ENCODE measurements at places on chromosomes 2 and 18.

- DNase-seq = no peak
These were observed 25.6 kb downstream of the MRPL33 start for GRCh38 chr2:27796791-27797765.

DNA sequence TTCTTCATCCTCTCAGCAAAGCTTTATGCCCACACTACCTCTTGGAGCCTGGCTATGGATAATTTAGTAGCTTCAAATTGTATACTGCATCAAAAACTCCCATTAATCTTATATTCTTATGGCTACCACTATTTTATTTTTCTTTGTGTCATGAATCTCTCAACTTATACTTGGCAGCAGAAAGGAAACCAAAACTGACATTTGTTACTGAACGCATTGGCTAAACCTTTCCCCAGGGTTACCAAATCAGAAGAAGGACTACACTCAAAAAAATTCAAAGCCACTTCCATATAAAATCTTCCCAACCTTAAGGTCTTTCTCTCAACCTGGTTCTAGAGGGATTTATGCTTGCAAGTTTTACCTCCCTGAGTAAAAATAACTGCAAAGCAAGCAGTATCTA is 97.0 kb upstream of the REG3G start:
- no peak for DNase-seq

- no peak for DNase-seq
These were observed 122.4 kb downstream of the NFATC1 start for GRCh38 chr18:79518028-79518682.

- no peak for DNase-seq
These were observed 16.1 kb downstream of the CEBPZ start for GRCh38 chr2:37215250-37215649.

DNA sequence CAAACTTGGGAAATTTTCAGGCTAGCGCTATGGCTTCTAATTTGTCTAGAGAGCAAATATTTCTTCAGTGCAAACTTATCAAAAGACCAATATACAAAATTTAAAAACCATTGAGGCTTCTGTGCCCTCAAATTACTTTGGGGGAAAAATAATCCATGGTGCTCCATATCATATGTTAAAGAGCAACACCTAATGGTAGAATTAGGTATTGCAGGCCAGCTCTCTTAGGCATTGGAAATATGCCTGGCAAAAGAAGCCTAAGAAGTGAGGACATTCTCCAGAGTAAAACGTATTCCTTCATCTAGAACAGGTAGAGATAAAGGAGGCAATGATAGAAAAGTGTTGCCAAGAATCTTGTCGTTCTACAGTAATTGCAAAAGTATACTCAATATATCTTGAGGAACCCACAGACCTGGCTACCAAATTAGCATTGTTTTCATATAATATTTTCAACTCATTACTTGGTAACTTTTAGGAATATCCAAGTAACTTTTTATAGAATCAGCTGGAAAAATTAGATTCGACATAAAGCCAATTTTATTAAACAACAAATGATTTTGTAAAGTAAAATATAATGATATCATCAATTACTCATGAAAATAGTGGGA is 401.1 kb downstream of the BCL11A start:
- peak; percentile 54 for DNase-seq

DNA sequence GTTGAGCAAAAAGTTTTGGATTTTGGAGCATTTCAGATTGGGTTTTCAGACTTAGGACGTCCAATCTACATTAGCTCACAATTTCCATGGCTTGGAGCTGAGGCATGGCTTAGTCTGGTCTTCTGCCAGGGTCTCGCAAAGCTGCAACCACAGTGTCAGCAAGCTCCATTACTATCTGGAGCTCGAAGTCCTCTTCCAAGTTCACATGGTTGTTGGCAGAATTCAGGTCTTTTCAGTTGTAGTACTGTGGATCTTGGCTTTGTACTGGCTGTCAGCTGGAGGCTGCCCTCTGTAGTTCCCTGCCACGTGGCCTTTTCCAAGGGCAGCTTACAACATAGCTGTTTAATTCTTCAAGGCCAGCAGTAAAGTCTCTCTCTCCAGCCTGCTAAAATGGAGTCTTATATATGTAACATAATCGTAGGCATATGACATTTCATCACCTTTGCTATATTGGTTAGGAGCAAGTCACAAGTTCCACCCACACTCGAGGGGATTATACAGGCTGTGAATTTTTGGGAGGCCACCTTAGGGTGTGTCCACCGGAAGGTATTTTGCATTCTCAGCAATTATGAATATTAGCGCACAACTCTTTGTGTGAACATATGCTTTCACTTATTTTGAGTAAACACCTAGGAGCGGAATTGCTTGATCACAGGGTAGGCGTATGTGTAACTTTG is 41.5 kb upstream of the EPC2 start:
- no peak for DNase-seq

GRCh38 chr2:39567507-39567906 is 98.2 kb upstream of the TMEM178A start:
- DNase-seq = no peak

- DNase-seq = no peak
These were observed 161.2 kb upstream of the MAP3K20 start for GRCh38 chr2:172914341-172915008.

GRCh38 chr2:176097820-176098365 is 1.7 kb upstream of the HOXD12 start:
- no peak for DNase-seq

GRCh38 chr2:86035376-86035882 is 70.3 kb downstream of the POLR1A start:
- DNase-seq = no peak

DNA sequence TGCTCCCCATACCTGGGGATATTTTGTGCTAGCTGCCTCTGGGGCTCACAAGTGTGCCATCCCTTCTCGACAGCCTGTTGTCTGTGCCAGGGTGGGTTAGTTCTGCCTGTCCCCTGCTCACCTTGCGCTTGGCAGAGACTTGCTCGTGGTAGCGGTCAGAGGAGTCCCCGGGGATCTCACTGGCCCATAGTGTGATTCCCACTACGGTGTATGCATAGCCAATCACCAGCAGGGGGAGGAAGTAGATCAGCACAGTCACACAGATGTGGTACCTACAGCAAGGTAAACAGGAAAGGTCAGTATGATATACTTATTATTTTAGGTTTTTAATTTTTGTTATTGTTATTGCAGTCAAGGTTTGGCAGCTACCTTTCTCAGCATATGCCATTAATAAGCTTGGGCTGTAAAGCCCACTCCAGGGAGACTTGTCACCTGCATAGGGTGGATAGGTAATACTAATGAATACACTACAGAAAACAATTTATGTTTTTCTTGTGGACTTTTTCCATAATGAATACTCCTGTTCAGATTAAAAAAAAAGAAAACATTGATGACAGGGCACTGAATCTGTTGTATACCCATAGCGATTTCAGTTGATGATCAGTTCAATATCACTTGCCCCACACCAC is 95.2 kb downstream of the POLE4 start:
- peak; percentile 13 for DNase-seq

- no peak for DNase-seq
These were observed 2.0 kb downstream of the ANKAR start for GRCh38 chr2:189676471-189676870.

GRCh38 chr2:187698374-187699110 is 144.3 kb upstream of the TFPI start:
- no peak for DNase-seq

- DNase-seq = no peak
These were observed 752.2 kb downstream of the DPP10 start for GRCh38 chr2:115194623-115195022.

GRCh38 chr2:47002480-47003381 is 87.1 kb upstream of the MCFD2 start:
- DNase-seq = no peak

DNA sequence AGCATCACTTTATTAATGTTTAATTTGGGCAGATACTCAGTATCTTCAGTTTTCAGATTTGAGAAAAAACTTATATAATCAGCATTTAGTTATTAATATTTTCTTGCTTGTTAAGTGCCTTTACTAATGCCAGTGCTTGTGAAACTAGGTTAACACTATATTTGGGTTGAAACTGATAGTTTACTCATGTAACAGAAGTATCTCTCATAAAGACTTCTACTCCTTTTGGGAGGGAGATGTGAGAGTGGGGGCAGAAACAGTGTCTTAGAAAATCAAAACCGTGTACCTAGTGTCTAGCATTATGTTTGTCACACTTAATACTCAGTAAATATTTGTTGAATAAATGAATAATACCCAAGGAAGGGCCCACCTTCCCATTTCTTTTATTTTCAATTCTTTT is 129.5 kb downstream of the MSTN start:
- DNase-seq = no peak

DNA sequence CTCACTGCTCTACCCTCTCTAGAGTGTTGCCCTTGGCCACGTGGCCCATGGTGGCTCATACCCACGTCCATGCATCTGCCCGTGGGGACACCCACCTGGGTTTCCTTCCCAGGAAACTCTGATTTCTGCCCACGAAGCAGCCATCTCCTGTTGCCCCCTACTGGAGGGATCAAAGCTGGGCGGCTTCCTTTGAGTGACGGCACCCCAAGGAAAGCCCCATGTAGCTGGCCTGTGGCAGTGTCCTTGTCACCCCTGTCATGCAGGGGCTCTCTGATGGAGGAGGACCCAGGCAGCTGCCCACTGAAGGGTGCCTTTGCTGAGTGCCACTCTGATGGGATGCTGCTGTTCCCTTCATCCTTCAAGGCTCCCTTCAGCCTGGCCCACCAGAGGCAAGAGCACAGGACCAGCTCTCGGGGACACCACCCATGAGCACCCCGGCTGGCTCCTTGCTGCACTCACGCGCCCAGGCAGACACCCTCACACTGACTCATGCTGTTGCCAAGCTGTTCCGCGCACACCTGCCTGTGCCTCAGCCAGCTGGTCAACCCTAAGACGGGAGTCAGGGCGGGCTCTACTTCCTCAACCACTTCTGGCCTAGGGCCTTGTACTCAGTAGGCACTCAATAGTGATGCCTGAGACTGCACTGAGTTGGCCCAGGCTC is 101.1 kb downstream of the CTIF start:
- DNase-seq = peak; percentile 5

DNA sequence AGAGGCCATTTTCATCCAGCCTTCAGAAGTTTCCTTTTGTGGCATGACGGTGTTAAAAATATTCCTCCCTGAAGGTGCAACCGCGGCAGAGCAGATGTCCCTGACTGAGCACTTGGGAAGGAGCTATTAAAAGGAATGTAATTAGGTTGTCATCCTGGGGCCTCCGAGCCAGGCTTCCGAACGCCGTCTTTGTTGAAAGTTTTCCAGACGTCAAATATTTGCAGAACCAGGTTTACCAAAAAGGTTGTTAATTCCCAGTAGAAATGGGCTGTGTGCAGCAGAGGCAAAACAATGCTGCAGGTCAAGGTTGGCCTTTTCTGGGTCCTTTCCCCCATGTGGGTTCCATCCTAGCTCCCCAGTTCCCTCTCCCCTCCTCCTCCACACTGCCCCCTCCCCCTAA is 110.0 kb upstream of the STPG4 start:
- no peak for DNase-seq

DNA sequence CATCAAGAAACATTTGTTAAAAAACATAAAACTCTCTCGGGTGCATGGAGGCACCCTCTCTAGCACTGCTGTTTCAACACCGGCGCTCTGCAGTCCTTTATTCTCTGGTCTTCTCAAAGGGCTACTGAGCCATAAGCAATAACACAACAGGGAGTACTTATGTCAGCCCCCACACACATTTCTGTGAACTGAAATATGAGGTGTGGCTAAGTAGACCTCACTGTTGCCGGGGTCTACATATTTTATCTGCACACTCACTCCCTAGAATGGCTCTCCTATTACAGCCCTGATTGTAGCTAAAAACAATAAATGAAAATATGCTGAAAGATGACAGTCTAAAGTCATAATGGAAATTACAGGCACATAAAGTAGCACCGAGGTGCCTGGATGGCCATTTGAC is 235.1 kb downstream of the GRB14 start:
- no peak for DNase-seq

DNA sequence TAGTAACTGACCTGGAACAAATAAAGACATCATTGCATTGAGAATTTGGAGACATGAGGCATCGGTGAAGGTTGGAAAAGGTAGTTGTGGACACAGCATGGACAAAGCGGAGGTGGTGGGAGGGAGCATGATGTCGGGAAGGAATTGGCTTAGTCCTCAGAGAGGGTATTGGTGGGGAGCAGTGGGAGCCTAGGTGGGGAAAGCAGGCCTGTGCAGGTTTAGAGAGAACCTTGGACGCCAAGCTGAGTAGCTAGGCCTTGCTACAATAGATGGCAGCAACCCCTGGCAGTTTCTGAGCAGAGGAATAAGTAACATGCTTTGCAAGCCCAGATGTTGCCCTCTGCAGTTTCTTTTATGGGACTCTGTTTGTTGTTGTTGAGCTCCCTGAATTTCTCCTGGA is 177.1 kb upstream of the LHCGR start:
- no peak for DNase-seq

GRCh38 chr18:456361-457139 is 44.0 kb downstream of the COLEC12 start:
- no peak for DNase-seq

DNA sequence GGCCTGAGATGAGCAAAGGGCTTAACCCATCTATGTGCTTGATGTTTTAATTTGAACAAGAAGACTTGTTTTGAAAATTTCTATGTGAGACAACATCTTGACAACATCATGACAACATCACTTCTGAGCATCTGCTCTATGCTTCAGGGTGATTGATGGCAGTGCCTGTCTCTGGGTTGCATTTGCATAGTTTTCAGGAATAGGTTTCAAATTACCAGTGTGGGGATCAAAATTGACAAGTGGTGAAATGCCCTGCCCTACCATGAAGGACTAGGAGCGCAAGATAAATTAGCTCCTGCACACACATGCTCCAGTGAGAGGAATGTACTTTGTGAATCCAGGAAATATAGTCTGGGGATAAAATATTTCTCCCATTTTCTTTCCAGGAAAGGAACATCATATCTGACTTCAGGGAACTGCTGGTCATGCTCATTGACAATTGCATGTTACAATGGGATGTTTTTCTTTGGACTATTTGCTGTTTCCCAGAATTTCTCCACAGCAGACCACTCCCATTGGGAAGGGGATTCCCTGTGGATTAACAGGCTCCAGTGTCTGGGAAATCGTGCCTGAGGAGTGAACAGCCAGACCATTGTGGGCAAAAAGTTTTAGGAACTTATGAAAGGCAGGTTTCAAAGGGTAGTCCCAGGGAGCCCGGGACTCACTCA is 45.3 kb upstream of the IL1R2 start:
- no peak for DNase-seq

- no peak for DNase-seq
These were observed 53.2 kb upstream of the CUL3 start for GRCh38 chr2:224638301-224638823.

- no peak for DNase-seq
These were observed 265.5 kb downstream of the TGIF1 start for GRCh38 chr18:3715231-3716080.

DNA sequence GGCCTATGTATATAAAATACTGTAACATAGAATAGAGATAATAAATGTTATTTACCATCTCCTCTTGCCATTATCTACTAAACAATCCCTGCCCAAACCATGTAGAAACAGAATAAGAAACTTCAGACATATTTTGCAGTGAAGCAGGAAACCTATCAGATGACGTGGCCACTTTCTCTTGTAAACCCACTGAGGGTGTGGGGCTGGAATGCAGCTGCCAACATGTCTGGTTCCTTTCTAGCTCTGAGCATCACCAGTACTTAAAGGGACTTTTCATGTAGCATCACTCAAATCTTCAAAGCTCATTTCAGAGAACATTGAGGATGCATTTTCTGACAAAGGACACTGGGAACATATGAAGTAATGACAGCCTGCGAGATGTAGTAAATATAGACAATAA is 251.8 kb downstream of the LPIN1 start:
- no peak for DNase-seq

- DNase-seq = no peak
These were observed 68.7 kb upstream of the EDAR start for GRCh38 chr2:109057686-109058085.
